SHP77 (cell line): ENCODE measurements at places on chromosomes 11 and 22.

- no peak for DNase-seq
Measured at GRCh38 chr11:10725114-10725906, 25.7 kb upstream of the CTR9 start.

DNA sequence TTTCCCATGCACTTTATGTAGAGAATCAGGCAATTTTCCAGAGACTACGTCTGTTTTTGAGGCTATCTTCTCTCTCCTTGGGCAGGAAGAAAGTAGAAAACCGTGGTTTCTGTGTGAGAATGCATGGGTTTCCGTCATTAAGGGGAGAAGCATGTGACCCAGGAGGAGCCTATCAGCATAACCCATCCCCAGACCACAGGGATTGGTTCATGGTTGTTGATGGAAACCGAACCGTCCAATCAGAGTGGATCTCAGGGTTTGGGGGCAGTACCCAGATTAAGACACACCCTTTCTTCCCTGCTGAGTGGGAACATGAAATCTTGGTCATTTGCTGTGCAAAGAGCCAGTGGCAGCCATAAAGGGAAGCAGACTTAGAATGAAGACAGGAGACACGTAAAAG lies 517.8 kb downstream of the MN1 start:
- DNase-seq: no peak

DNA sequence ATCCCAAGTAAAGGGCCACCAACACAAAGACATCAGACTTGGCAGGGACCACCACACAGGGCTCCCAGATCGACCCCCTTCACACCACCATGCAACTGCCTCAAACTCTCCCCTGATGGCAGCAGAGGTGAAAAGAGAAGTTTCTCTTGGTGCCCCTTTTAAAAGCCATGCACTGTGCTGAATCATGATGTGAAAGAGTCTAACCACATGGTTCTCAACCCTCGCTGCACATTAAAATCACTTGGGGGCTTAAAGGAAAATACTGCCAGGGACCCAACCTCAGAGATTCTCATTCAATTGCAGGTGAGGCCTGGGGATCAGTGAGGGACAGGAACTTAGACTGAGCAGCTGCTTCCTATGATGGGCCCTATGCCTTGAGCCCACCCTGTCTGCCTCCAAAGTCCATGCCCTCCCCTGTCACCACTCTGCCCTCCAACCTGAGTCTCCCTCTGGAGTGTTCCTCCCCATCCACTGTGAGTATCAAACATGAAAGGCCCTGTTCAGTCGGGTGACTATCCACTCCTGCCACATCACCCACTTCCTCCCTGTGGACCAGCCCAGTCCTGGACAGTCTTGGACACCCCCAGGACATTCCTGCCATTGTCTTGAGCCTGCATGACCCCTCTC lies 40.8 kb downstream of the PLEKHA7 start:
- no peak for DNase-seq

DNA sequence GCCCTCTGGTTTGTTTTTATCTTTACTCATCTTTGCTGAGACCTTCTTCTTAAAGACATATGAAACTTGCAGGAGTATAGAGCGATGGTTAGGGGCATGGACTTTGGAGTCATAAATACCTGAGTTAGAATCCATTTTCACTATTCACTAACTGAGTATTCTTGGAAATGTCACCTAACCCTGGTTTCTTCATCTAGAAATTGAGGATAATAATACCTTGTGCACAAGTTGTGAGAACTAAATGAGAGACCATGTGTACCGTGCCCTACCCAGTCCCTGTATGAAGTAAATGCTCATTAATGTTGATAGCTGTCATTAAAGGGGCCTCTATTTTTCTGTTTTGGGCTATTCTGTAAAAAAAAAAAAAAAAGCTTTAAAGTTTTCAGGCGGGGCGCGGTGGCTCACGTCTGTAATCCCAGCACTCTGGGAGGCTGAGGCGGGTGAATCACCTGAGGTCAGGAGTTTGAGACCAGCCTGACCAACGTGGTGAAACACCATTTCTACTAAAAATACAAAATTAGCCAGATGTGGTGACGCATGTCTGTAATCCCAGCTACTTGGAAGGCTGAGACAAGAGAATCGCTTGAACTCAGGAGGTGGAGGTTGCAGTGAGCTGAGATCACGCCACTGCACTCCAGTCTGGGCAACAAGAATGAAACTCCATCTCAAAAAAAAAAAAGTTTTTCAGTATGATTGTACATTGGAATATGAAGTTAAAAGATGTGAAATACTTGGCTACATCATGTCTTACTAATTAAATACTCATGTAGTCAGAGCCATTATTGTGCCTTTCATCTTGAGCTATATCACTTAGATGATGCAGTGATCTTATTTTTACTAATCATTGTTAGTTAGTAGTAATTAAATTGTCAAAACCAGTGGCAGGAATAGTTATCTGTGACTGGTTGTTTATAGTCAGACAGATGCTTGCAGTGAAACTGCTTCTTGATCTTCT lies 95.0 kb downstream of the AMOTL1 start:
- DNase-seq: no peak

DNA sequence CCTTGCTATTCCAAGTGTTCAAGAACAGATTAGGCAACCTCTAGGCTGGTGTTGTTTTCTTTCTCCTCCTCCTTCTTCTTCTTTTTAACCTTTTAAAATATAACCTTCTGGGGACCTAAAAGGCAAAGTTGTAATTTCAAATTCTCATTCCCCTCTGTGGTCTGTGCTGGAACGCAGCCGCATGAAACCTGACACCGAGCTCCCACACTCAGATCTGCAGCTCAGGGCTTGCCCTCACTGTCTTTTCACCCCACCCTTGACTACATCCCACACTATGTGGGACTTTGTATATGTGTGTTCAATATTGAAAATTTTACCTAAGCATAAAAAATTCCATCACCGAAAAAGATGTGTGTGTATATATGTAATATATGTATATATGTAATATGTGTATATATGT lies 62.0 kb upstream of the ARHGAP42 start:
- DNase-seq: no peak

DNA sequence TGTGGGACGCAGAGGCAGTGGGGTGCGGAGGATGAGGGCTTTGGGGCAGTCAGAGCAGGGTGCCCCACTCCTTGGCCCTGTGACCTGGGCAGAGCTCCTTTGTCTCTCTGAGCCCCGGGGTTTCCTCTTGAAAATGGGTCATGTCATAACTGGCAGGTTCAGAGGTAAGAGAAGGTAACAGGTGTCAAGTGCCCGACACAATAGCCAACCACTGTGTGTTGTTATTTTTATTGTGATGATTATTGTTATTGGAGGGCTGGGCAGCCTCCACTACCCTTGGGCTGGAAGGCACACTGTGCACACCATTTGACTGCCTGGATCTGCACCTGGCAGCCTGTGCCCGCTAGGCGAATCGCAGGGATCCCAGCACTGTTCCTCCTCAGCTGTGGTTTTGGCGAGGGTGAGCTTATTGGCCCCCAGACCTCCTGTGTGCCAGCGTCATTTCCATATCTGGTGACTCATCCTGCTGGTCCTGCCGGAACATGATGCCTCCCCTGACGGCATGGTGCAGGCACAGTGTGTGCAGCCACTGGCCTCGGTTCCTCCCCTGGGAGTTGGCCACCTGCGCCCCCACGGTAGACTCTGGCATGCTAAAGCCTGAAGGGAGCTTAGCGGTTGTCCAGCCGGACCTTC lies 15.4 kb upstream of the SOX10 start:
- peak; percentile 85 for DNase-seq

DNA sequence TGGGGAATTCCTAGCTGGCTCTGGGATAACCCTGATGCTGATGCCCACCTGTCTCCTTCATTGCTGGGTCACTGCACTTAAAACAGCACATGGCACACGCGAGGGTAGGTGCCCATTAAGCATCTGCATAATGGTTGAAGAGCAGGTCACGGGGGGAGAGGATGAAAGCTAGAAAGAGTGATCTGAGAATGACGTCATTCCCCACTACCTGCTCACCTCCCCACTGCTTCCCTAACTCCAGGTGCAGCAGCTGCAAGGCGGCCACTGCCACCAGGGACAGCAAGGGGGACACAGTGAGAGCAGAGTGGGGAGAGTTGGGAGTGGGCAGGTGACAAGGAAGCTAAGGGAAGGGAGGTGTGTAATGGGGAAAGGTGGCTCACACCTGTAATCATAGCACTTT lies 27.0 kb downstream of the ADA2 start:
- no peak for DNase-seq

DNA sequence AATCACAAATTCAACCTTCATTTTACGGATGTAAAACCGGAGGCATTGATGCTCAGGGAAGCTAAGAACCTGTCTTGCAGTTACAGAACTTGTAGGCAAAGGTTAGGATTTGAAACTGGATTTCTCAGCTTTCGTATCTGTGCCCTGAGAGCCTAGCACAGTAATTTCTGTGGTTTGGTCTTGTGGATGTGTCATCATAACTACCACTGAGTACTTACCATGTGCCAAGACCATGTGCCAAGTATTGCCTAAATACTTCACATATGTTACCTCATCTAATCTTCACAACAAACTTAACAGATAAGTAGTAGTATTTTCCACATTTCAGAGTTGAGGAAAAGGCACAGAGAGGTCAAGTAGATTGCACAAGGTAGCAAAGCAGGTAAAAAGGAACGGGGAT lies 140.7 kb downstream of the NXPE2 start:
- DNase-seq: no peak

DNA sequence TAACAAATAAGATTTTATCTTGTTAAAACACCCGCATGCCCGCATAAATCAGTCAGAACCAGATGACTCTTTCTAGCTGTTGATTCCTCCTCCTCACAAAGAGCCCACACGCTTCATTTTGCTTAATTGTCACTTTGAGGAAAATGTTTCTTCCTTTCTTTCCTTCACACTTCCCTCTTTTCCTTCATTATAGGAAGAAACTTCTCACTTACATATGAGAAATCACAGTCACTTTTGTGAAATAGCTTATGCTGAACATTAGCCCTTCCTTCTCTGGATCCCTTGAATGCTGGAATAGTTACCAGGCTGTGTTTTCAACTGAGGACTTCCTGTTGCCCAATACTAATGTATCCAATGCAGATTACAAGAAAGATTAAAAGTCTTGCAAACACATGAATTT lies 5.8 kb downstream of the MS4A6E start:
- no peak for DNase-seq

DNA sequence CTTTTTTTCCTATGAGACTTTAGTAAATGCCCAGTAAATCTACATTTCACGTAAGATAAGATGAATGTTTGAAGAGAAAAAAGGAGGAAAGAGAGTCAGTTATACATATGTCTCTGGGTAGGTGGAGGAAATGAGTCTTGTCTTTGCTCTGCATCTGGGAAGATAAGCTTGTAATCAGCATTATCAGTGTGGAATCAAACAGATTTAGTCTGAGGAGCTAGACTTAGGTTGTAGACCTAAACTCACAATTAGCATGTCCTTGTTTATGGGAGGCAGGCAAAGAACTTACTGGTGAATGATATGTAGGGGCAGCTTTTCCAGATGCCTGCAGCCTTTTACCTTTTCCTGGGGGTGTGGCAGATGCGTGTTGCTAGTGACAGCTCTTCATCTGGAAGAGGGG lies 962.3 kb downstream of the TBC1D22A start:
- no peak for DNase-seq

- no peak for DNase-seq
Measured at GRCh38 chr11:3030289-3031070, 26.7 kb downstream of the CARS1 start.

DNA sequence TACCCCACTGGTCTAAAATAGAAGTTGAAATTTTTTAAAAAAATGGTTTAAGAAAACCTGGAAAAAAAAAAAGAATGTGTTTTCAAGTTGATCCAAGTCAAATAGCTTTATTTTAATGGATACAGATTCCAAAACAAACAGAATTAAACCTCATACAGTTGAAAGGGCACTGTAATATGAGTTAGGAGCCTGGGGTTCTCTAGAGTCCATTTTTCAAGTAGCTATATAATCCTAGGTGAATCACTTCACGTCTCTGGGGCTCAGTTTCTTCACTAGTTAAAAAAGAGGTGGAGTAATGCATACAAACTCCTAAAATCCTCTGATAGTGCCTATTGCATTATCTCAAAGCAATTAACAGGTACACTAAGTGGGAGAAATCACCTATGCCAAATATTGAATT lies 132.9 kb downstream of the BBOX1 start:
- no peak for DNase-seq

GRCh38 chr11:20022363-20023081 lies 137.8 kb downstream of the DBX1 start:
- no peak for DNase-seq

DNA sequence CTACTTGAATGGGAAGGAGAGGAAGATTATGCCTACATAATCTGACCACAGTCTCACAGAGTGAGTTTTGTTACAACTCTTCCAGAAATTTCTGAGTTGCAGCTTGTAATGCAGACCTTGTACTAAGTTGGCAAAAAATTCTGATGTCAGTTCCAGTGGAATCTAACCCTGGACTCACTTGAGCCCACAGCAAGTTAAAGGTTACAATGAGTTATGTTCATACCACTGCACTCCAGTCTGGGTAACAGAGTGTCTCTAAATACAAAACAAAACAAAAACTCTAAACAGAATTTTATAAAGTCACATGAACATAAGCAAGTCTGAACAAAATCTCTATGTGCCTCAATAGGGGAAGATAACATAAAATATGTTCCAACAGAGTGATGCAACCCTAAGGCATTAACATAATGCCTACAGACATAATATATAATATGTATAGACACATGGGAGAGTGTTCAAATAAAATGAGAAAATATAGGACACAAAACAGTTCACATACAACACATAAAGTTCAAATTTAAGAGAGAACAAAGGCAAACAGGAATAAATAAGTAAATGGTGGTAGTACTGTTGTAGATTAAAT lies 1.1 kb downstream of the GLYAT start:
- no peak for DNase-seq

- DNase-seq: no peak
Measured at GRCh38 chr11:125179895-125180294, 15.3 kb downstream of the PKNOX2 start.

DNA sequence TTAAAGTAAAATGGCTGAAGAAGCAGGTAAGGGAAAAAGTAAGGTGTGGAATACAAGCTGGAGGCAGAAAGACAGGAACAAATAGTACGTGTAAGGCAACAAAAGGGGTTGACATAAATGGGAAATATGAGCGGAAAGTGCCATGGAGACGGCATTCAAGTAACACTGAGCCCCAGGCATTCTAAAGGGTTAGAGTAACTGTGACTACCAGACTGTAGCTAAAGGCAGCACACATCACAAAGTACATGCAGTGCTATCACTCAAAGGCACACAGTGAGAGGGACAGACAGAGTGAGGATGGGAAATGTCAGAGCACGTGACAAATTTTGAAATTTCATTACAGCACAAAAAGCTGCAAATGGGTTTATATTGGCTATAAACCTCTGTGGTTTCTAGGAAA lies 13.9 kb upstream of the MAML2 start:
- no peak for DNase-seq

DNA sequence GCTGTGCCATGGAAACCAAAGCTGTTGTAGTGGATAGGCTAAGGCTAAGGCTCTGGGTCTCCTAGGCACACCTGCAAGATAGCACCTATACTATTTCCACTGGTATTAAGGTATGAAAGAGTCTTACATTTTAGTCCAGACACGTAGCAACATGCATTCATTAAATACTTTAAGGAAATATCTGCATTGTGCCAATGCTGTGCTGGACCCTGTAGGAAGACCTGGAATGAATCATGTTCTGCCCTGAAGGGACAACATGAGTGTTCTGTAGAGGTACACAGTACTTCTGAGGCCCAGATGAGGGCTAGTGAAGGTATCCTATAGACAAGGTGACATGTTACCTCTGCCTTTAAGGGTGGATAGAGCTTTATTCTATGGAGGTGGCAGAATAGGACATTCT lies 35.2 kb upstream of the RRM1 start:
- DNase-seq: no peak

GRCh38 chr11:72685560-72686480 lies 11.6 kb upstream of the PDE2A start:
- no peak for DNase-seq

GRCh38 chr22:16936625-16937024 lies 71.4 kb downstream of the GAB4 start:
- DNase-seq: no peak

- DNase-seq: no peak
Measured at GRCh38 chr11:6238902-6239301, at the start of gene CNGA4. TSS of gene CNGA4 (plus strand) at chr11:6239089. CDS start at chr11:6239207, 118 bp downstream.
